ENCODE measurements at places on chromosomes 3 and 15. TPM values are rescaled to one million over a fixed set of nuclear protein-coding genes. Genes with fewer than 3 reads are reported as not detected.

- H3K4me3 ChIP-seq: no peak overlapping the region
- peaks cover 13% of the 10 kb centered on the region for H3K27me3 ChIP-seq
- no peaks in the 10 kb centered on the region for H3K36me3 ChIP-seq
- H3K4me1 ChIP-seq: no peaks in the 10 kb centered on the region
- DNase-seq: no peak
- H3K27ac ChIP-seq: no peak overlapping the region
Measured at GRCh38 chr3:159766563-159767185, 222.0 kb upstream of the IL12A start.

DNA sequence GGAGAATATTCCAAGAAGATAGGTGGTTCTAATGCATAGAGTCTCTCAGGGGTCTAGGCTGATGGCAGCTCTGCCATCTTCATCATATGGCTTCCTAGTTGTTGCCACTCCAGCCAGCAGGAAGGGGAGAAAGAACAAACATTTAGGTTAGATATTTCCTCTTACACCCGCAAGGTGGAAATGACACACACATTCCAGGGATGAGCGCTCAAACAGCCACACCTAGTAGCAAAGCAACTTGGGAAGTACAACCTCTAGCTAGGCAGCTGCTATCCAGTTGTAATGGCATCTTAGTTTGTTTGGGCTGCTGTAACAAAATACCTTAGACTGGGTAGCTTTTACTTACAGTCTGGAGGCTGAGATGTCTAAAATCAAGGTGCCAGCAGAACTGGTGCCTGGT is 51.9 kb upstream of the ADAMTSL3 start:
- H3K4me3 ChIP-seq: no peak overlapping the region
- no peaks in the 10 kb centered on the region for H3K4me1 ChIP-seq
- H3K27me3 ChIP-seq: no peaks in the 10 kb centered on the region
- H3K27ac ChIP-seq: no peak overlapping the region
- no peaks in the 10 kb centered on the region for H3K36me3 ChIP-seq
- DNase-seq: no peak

GRCh38 chr3:9690451-9691450 is 12.9 kb upstream of the CPNE9 start:
- H3K4me3 ChIP-seq: no peak overlapping the region
- no peak for DNase-seq
- no peaks in the 10 kb centered on the region for H3K4me1 ChIP-seq
- no peaks in the 10 kb centered on the region for H3K27me3 ChIP-seq
- no peak overlapping the region for H3K27ac ChIP-seq
- peaks cover 86% of the 10 kb centered on the region for H3K36me3 ChIP-seq

GRCh38 chr3:3599016-3599415 is 200.2 kb upstream of the LRRN1 start:
- H3K4me1 ChIP-seq: no peaks in the 10 kb centered on the region
- no peaks in the 10 kb centered on the region for H3K27me3 ChIP-seq
- no peak overlapping the region for H3K27ac ChIP-seq

DNA sequence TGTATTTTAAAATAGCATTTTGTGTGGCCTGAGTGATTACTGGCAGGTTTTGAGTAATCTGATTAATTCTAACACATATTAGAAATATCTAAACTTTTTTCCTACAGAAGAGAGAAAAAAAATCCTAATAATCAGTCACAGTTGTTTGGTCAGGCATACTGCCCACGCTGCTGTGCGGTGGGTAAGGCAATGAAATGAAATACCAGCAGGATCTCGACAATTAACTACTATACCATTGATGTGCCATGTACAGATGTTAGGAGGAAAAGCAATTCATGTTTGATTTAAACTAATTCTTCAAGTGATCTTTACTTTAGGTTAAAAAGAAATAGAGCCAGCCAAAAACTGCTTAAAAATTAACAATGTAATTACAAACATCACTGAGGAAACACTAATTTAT is 5.2 kb downstream of the GRAMD2A start:
- DNase-seq: no peak
- H3K27me3 ChIP-seq: no peaks in the 10 kb centered on the region
- no peak overlapping the region for H3K4me3 ChIP-seq
- no peak overlapping the region for H3K27ac ChIP-seq

DNA sequence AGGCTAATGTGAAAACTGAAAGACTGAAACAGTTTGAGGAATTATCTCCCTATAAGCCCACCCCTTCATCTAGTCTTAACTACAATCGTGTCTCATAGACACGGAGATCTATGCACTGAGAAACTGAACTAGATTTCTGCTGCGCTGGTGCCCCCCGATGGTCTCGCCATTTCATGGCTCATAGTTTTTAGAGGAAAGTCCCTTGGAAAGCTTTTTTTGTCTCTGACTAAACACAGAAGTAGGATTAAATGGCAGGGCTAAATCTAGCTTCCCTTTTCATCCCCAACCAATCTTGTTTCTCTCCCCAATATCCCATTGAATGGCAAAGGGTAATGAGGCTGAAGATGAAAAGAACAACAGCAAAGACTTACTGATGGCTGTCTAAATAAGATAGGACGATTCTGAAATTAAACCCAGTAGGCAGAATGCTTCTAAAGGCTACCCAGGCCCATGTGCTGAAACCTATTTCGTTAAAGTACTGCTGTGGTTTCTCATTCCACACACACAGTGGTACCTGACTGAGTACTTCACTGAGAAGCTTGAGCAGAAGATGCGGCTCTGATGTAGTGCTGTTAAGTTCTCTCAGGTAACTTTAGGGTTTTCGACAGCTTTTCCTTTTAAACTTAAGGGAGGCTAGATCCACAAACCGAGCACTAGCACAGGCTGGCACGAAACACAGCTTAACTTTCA is 142.7 kb downstream of the GADL1 start:
- DNase-seq: peak; percentile 33
- H3K36me3 ChIP-seq: no peaks in the 10 kb centered on the region
- no peaks in the 10 kb centered on the region for H3K4me1 ChIP-seq
- no peaks in the 10 kb centered on the region for H3K27me3 ChIP-seq
- no peak overlapping the region for H3K4me3 ChIP-seq

GRCh38 chr3:5110337-5110736 is 11.8 kb upstream of the ARL8B start:
- DNase-seq: no peak
- H3K36me3 ChIP-seq: no peaks in the 10 kb centered on the region
- H3K4me3 ChIP-seq: no peak overlapping the region
- no peak overlapping the region for H3K27ac ChIP-seq
- H3K27me3 ChIP-seq: no peaks in the 10 kb centered on the region

DNA sequence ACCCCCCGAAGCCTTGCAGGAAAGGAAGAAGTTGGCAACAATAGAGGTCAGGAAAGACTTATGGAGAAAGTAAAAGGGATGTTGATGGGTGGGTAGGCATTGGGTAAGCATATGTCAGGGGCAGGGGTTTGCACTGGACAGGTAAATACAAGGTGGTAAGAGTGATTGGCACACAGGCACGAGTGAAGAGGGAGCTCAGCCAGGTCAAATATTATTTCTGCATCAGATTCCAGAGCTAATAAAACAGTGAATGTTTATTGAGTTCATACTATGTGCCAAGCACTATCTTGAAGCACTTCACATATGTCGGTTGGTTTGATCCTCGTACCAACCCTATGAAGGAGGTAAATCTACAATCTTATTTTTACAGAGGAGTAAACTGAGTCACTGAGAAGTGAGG is 6.6 kb downstream of the CLSTN2 start:
- peaks cover 4% of the 10 kb centered on the region for H3K27me3 ChIP-seq
- no peak for DNase-seq
- H3K4me1 ChIP-seq: no peaks in the 10 kb centered on the region
- no peak overlapping the region for H3K4me3 ChIP-seq
- no peaks in the 10 kb centered on the region for H3K36me3 ChIP-seq
- no peak overlapping the region for H3K27ac ChIP-seq

GRCh38 chr15:69314131-69314530 is 15.4 kb downstream of the PAQR5 start:
- H3K36me3 ChIP-seq: no peaks in the 10 kb centered on the region
- no peaks in the 10 kb centered on the region for H3K27me3 ChIP-seq
- H3K4me3 ChIP-seq: no peak overlapping the region
- H3K27ac ChIP-seq: no peak overlapping the region
- no peak for DNase-seq

Gene ASB14
- 0.29 TPM for polyA plus RNA-seq

Gene ZNF639
- polyA plus RNA-seq: 55.1 TPM

Gene XCR1
- polyA plus RNA-seq: not detected
